Ovary (tissue), 10 donors: ENCODE measurements at places on chromosomes 3 and 15. TPM values are rescaled to one million over a fixed set of nuclear protein-coding genes. Genes with fewer than 3 reads are reported as not detected.

DNA sequence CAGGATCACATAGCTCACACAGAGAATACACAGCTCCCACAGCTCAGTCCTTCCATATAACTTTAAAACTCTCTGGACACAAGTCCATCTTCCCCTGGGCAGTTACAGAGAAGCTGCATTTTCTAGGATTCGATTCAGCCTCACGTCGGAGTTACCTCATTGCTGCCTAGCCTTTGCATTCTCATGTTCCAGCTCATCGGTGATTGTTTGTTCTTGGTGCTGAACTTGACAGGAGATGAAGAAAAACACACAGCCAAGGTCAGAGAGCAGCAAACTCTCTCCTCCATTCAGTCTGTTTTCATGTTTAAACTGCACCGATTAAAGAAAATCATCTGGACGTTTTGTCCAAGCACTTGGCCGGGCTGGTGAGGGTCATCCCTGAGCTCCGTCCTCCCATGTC lies 375.5 kb upstream of the CFAP20DC start:
- no peak for DNase-seq

DNA sequence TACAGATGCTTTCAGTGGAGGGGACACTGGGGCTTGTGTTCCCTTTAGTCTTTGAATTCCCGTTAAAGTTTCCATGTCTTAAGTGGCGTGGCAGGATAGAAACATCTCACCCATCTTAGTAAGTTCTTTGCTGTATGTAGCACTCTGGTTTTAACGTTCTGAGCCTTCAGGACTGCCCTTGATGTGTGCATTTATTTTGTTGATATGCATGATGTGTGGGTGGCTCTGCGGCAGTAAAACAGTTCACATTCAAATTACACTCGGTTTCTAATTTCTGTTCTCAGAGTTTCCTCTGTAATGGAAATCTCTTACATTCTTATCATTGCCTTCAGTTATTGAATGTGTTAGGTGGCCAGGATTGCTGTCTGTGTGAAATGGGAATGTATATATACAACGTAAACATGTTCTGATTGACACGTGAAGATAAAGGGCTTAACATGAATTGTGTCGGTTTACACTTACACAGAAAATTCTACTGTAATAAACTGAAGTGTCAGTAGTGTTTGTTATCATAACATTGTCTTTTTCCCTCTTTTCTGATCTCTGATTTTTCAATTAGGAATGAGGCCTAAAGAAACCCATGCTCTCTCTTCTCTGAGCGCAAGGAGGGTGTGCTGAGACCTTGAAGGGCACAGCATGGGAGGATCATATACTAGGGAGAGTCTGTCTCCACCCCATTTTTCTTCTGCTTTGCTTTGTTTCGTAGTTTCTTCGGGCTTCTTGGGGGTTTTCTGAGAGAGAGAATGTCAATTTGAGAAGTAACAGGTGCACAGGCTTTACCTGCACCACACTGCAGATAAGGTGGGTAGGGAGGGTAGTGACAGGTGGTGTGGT lies 51.5 kb downstream of the IGF1R start:
- no peak for DNase-seq

DNA sequence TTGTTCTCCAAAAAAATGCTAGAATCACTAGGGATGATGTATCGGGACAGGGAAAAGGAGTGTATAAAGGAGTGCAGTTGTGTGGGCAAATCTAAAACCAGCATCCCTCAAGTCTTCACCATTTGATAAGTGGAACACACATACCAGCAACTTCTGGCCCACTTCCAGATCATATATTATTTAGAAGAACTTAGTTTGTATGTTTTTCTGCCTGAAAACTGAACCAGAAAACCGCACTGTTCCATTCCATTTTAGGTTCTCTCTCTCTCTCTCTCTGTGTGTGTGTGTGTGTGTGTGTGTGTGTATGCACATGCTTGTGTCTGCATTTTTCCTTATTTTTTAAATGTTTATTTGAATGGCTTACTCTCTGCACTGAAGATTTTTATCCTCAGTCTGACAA lies 93.5 kb downstream of the SERPINI1 start:
- DNase-seq = no peak

- no peak for DNase-seq
Observed at GRCh38 chr3:60953351-60953750, 297.9 kb downstream of the FHIT start.

DNA sequence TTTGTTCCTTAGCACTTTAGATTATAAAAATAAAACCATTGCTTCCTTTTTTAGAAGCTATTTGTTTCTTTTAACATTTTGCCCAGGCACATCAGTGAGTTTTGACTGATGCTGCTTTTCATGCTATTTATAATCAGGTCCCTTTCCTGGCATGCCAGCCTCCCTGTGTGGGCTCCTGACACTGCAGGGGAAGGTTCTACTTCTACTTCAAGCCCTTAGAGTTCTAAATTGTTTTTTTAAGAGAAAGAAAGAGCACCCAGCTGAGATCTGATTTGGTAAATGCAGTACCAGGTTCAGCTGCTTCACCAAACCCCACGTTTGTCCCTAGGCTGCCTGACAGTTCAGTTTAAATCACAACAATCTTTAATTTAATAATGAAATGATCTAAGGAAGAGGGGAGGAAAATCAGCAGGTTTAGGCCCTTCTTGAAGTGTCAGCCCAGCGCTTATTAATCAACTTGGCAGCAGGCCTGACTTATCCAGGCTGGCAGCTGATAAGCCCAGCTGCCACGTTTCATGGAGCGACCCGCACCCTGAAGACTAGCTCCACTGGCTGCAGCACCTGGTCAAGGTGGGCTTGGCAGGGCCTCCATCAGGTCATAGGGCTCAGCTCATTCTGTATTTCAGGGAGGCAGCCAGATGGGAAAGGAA lies 29.0 kb downstream of the HGD start:
- no peak for DNase-seq

- DNase-seq = no peak
Observed at GRCh38 chr15:90837094-90837493, 31.3 kb upstream of the FURIN start.

The DUOXA2 gene
- 0.17 TPM for polyA plus RNA-seq

The CHRNA5 gene
- 1.6 TPM for polyA plus RNA-seq
